CD4-positive, alpha-beta T cell (primary cell): ENCODE measurements at places on chromosomes 11 and 22.

- peak within 1 kb of the TSS; percentile 82 for H3K4me3 ChIP-seq
- H3K36me3 ChIP-seq = no peaks in the 10 kb centered on the region
- H3K4me1 ChIP-seq = peaks cover 16% of the 10 kb centered on the region
- peaks cover 7% of the 10 kb centered on the region for H3K27me3 ChIP-seq
Measured at GRCh38 chr22:28882878-28883656, at the start of gene ZNRF3. Gene ZNRF3 (plus strand): TSS chr22:28883572. CDS start chr22:28883767, 195 bp downstream.

DNA sequence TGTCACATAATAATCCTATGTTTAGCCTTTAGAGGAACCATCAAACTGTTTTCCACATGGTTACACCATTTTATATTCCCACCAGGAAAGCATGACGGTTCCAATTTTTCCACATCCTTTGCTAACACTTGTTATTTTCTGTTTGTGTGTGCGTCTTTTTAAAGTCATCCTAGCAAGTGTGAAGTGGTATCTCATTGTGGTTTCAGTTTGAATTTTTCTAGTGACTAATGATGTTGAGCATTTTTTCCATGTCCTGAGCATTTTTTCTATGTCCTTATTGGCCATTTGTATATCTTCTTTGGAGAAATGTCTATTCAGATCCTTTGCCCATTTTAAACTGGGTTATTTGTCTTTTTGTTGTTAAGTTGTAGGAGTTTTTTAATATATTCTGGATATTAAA, 53.7 kb upstream of the DEPDC7 start:
- no peak overlapping the region for H3K4me3 ChIP-seq
- H3K27ac ChIP-seq = no peak overlapping the region
- peaks cover 16% of the 10 kb centered on the region for H3K36me3 ChIP-seq
- H3K27me3 ChIP-seq = no peaks in the 10 kb centered on the region
- no peaks in the 10 kb centered on the region for H3K4me1 ChIP-seq

DNA sequence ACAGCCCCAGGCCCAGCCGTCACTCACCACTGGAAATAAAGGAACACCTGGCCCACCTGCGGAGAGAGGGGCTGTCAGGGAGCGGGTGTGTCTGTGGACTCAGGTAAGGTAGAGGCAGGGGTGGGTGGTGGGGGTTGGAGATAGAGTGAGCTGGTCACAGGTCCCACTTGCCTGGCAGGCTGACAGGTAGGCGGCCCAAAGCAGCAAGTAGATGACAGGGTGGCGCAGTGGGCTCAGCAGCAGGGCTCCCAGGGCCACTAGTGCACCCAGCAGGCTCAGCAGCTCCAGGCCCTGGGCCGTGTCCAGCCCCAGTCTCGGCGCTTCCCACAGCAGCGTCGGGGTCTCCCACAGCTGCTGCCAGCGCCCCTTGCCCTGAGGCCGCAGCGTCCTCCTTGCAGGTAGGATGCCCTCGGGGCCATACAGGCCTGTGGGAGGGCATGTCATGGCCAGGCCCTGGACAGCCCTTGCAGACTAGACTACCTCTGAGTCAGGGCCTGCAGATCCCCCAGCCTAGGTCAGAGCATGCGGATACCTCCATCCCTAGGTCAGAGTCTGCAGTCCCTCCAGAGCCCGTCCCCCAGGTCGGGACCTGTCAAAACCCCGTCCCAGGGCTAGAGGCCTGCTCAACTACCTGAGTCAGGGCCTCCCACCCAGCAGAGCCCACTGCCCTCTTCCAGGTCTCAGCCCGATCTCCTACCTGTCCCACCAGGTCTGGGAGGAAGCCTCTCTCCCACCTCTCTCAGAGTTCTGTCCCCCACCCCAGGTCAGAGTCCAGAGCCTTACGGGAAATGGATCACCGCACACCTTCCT, 686 bp downstream of the LMF2 start:
- no peak for DNase-seq
- no peaks in the 10 kb centered on the region for H3K27me3 ChIP-seq
- peak overlapping the region; percentile 92 for H3K27ac ChIP-seq
- peak overlapping the region; percentile 92 for H3K4me3 ChIP-seq
- peaks cover 37% of the 10 kb centered on the region for H3K36me3 ChIP-seq

DNA sequence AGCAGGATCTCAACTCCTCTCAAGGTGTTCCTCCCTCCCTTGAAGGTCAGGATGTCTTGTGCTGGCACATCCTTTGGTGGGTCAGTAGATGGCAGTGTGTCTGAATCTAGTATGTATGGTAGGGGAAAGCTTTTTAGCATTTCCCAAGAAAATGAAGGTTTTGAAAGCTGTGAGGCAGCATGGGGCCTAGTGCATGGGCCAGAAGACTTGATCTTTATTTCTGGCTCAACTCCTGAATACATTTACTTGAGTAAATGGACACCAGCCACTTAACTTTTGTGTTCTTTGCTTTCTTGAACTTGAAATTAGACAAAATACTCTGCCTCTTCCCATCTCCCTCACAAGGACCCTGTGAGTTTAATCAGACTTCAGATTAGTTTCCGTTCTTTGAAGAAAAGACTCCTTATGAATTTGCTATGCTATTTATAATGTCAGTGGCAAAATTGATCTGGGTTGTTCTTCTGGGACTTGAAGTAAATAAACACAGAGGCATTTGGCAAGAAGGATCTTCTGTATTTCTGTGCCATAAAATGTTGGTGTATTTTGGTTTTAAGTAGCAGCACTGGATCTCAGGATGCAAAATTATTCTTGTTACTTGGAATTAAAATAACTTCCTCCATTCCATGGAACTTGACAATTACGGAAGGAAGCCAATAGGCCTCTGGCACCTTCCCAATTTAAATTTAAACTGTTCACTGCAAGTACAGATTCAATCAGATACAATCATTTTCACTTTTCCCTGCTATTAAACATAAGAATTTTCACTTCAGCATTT, 288.8 kb downstream of the CASP12 start:
- H3K27ac ChIP-seq = no peak overlapping the region
- H3K36me3 ChIP-seq = no peaks in the 10 kb centered on the region
- no peaks in the 10 kb centered on the region for H3K27me3 ChIP-seq
- DNase-seq = peak; percentile 8

- DNase-seq = no peak
- no peaks in the 10 kb centered on the region for H3K27me3 ChIP-seq
- H3K36me3 ChIP-seq = no peaks in the 10 kb centered on the region
- no peak overlapping the region for H3K4me3 ChIP-seq
Measured at GRCh38 chr22:22916215-22916951, 28.8 kb downstream of the IGLL5 start.
